NB4 (cell line): ENCODE measurements at places on chromosomes 5 and 9.
A peak's percentile ranks its signal among the peaks of the same experiment; 100 is the strongest.

- DNase-seq: peak; percentile 78
Observed at GRCh38 chr5:17218353-17219005, 1.0 kb downstream of the BASP1 start.

DNA sequence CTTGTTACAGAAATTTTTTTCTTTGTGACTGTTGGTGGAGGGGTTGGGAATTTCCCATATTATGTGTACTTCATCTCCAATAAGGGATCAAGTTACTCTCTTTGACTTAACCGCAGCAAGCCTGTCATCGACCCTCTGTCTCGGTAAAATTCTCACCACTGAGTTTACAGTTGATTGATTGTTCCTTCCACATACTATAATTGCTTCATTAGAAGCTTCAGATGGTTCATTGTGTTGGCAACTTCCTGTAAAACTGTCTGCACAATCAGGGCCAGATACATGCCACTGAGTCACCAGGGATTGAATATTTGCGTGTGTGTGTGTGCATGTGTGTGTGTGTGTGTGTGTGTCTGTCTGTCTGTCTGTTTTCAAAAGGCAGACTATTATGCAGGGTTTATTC, 176.6 kb downstream of the ZNF462 start:
- DNase-seq: no peak

DNA sequence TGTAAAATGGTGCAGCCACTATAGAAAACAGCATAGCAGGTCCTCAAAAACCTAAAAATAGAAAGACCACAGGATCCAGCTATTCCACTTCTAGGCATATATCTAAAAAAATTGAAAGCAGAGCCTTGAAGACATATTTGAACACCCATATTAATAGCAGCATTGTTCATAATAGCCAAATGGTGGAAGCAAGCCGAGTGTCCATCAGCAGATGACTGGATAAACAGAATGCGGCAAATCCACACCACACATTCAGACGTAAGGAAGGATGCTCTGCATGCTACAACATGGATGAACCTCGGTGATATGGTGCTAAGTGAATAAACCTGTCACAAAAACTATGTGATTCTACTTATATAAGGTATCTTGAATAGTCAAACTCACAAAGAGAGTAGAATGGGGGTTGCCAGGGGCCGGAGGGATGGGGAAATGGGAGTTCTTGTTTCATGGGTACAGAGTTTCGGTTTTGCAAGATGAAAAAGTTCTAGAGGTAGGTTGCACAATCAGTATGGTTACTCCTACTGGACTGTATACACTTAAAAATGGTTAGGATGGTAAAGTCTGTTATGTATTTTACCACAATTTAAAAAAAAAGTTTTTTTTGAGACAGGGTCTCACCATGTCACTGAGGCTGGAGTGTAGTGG, 17.1 kb upstream of the HSD17B3 start:
- DNase-seq: peak; percentile 62

- no peak for DNase-seq
Observed at GRCh38 chr9:78127279-78128225, 95.9 kb upstream of the GNAQ start.

DNA sequence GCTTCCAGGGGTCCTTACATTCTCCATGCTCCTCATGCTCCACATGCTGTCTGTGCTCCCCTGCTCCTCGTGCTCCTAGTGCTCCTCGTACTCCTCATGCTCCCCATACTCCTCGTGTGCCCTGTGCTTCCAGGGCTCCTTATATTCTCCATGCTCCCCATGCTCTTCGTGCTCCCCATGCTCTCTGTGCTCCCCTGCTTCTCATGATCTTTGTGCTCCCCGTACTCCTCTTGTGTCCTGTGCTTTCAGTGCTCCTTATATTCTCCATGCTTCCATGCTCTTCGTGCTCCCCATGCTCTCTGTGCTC, 51.9 kb downstream of the TRIP13 start:
- no peak for DNase-seq

DNA sequence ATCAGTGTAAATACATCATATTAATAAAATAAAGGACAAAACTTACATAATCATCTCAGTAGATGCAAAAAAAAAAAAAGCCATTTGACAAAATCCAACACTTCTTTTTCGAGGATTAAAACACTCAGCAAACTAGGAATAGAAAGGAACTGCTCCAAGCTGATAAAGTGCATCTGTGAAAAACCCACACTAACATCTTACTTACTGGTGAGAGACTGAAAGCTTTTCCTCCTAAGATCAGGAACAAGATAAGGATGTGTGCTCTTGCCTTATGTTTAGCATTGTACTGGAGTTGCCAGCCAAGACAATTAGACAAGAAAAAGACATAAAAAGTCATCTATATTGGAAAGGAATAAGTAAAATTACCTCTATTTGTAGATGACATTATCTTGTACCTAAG, 120.2 kb upstream of the SAP30L start:
- DNase-seq: no peak

DNA sequence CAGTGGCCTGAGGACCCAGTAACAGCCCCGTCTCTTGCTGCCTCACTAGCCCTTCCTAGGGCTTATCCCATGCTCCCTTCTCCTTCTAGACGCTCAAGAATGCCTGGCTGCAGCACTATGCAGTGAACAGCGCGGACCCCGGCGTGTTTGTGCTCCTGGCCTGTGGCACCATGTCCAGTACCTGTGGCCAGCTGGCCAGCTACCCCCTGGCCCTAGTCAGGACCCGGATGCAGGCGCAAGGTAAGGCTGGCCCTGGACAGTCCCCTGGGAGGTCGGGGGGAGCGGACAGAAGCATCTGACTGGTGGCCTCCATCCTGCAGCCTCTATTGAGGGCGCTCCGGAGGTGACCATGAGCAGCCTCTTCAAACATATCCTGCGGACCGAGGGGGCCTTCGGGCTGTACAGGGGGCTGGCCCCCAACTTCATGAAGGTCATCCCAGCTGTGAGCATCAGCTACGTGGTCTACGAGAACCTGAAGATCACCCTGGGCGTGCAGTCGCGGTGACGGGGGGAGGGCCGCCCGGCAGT, 20.5 kb downstream of the PTGES2 start:
- DNase-seq: no peak

- no peak for DNase-seq
Observed at GRCh38 chr9:22044583-22044982, 35.5 kb upstream of the CDKN2B start.

- DNase-seq: no peak
Observed at GRCh38 chr9:102000956-102001355, 262.5 kb upstream of the GRIN3A start.

DNA sequence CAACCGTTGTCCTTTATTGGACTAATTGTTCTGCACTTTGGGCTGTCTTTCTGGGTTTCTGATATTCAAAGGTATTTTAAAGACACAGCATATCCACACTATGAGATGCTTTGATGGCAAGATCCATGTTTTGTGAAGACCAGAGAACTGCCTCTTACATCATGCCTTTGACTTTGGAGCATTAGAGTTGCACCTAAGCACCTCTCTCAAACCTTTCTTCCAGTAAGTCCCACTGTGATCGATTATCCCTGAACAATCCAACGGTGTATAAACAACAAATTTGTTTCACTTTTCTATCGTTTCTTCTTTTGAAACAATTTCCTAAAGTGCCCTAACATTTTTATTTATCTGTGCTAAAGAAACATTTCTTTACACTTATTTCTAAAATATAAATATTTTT, 144.4 kb downstream of the KCTD16 start:
- DNase-seq: no peak

- DNase-seq: no peak
Observed at GRCh38 chr9:20238921-20239320, 383.4 kb downstream of the MLLT3 start.

DNA sequence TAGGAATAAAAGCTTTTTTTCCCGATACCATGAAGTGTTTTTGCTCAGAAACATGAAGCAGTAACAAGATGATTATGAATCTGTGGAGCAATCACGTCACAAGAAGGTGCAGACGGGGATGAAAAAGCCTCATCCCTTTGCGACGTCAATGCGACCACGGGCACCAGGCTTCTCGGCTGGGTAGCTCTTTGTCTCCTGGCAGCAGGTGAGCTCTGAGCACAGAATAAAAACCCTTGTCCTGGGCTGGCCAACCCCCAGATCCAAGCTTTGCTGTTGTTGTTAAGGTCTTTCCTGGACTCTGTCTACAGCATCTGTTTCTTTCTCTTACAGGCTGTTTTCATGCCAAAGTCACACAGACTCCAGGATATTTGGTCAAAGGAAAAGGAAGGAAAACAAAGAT, 113.8 kb downstream of the ANKRD18B start:
- no peak for DNase-seq

DNA sequence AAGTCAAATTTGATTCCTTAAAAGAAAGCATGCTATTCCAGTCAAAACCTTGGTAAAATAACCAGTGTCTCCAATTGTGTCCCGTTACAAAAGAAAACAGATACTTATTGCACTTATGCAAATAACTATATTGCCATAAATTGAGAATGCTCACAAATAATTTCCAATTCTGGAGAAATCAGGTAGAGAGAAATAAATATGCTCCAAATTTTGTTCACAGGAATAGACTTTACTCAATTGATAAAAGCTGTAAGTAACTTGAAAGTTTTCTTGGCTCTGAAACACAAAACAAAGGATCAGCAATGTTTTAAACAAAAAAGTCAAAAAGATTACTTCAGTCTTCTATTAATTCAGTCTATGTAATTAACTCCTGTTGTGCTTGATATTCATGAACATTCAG, 7.8 kb upstream of the DTWD2 start:
- no peak for DNase-seq

DNA sequence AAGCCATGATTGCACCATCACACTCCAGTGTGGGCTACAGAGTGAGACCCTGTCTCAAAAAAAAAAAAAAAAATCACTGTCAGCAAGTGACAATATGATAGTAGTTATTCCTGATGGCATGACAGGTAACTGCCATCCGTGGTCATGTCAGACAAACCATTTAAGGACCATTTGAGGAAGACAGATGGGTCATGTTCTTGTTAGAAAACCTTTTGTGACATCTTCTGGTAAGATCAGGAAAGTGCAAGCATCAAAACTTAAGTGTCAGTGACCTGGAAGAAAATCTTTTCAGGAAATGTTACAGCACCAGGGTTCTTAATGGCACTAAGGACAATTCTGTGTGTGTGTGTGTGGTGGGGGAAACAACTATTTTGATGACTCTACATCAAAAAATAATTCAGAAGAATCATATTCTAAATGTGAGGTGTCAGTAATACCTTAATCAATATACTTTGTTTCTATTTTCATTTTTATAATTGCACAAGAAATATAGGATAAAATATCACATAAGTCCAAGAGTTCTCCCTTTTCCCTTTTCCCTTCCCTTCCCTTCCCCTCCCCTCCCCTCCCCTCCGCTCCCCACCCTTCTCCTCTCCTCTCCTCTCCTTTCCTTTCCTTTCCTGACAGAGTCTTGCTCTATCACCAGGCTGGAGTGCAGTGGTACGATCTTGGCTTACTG, 17.8 kb downstream of the SLC38A9 start:
- DNase-seq: peak; percentile 55

- no peak for DNase-seq
Observed at GRCh38 chr5:82494942-82495341, 216.8 kb upstream of the RPS23 start.

- no peak for DNase-seq
Observed at GRCh38 chr5:97839341-97840086, 656.5 kb upstream of the RIOK2 start.

DNA sequence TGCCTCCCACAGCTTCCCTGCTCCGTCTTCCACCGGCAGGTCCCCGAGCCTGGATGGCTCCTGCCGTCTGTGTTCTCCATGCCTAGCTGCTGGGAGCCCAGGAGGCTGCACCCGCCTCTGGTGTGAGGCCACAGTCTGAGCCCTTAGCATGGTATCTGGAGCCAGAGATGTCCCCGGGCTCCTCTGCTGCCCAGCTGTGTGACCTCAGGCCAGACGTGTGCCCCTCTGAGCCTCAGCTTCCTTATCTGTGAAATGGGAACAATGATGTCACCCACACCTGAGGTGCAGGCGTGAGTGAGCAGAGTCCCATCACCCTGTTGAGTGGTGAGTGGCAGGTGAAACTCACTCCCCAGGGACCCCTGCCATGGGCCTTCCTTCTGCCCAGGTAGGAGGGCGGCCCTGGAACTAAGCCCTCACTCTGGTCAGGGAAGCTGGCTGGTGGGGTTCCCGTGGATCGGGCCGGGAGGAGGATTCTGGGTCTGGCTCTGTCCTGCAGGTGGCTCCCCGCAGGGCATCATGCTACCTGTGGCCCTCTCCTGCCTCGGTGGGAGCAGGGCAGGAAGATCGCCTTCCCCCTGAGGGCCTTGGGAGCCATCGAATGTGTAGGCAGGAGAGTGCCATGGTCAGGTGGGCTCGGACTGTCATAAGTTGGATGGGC, 239.0 kb downstream of the PBX3 start:
- no peak for DNase-seq

DNA sequence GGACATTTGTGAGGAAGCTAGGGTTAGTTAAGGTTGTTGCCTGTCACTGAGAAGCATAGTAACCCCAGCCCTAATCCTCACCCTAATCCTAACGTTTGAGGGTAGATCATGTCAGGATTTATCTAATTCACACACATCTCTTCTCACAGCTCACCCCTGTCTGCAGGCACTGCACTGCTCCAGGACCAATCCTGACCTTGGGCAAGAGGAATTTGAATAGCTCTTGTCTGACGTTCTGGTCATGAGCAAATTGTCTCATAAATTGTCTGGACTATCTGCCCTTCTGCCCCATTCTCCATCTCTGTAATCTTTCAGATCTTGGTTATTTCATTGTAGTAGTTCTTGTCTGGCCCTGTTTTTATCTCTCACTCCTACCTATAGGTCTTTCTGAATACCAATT, 18.7 kb downstream of the CRHBP start:
- DNase-seq: no peak

- DNase-seq: peak; percentile 72
Observed at GRCh38 chr5:76582230-76583162, 40.7 kb downstream of the F2RL2 start.

DNA sequence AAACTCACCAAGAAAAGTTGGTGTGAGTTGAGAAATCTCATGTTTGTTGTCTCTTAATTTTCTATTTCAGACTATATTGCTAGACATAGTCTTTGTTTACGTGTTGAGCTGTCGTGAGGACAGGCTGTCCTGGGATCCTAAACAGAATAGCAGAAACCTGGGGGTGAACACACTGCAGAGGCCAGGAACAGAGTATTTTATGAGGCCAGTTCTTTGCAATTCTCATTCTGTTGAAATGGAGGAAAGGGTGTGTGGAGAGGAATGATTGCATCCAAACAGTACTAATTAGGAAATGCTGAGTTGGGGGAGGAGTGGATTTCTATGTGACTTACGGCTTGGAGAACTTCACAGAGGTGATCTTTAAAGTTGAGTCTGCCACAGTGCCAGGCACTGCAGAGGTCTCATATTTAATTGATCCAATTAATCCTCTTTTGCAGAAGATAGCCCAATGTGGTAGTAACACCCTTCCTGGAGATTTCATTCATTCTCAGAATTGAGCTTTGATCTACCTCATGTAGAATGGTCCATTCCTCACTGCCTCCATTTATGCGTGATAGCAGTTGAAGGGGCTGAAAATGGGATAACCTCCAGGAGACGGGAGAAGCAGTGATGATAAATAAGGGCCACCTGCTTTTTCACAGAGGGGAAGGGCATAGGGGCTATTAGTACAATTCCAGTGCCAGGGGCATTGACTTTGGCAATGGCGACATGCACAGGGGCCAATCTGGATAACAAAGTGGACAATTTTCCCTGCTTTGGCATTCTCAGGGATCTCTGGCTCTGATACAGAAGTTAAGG, 84.7 kb upstream of the TNFAIP8 start:
- peak; percentile 81 for DNase-seq
